Left lung (tissue), 14 donors: ENCODE measurements at places on chromosomes 1 and 21. TPM values are rescaled to one million over a fixed set of nuclear protein-coding genes. Genes with fewer than 3 reads are reported as not detected.

- no peak for DNase-seq
Observed at GRCh38 chr1:24951810-24952412, 21.8 kb upstream of the RUNX3 start.

Gene HES5
- 0.21 TPM for polyA plus RNA-seq

DNA sequence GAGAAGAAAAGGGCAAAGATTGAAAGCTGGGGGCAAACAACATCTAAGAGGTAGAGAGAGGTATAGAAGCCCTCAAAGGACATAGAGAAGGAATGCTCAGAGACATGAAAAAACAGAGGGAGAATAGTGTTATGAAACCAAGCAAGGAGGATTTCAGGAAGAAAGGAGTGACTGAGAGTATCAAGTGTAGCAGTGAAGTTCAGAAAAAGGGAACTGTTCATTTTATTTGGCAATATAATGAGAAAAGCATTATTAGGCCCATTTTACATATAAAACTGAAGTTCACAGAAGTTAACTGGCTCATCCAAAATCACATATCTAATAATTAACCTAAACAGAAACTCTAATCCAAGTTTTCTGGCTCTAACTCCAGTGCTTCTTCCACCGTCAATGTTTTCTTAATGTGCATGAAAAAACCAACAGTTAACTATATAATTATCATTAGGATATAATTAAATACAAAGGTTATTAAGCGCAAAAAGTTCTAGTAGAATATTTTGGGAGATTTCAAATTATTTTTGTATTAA is 17.7 kb downstream of the NEXN start:
- no peak for DNase-seq

DNA sequence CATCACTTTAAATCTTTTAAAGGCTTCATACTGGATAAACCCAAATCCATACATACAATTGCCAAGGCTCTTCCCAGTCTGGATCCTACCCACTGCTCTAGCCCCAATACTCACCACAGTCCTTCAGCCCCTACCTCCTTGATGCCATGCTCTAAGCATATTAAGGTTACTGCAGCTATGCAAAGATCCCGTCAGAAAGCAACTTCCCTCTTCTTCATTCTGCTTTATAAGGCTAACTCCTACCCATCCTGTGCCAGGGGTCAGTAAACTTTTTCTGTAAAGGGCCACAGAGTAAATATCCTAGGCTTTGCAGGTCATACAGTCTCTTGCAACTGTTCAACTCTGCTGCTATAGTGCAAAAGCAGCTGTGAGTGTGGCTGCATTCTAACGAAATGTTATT is 34.3 kb upstream of the MTF1 start:
- DNase-seq = no peak

Gene TEDDM1
- 0.21 TPM for polyA plus RNA-seq

- DNase-seq = no peak
Observed at GRCh38 chr1:30332116-30333094, 391.0 kb downstream of the MATN1 start.
